ENCODE measurements at places on chromosomes 1 and 21.

DNA sequence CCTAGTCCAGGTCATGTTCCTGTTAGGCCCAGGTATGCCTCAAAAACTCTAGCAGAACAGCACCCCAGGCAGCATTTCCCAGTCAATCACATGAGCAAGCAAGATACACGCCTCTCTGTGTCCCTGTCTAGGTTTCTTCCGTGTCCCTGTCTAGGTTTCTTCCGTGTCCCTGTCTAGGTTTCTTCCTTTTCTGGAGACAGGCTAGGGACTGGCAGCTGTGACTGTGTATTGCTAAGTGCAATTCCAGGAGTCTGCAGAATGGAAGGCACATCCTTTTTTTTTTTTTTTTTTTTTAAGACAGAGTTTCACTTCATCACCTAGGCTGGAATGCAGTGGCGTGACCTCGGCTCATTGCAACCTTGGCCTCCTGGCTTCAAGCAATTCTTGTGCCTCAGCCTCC is 77.6 kb downstream of the SETD4 start:
- DNase-seq = no peak

GRCh38 chr21:41247561-41248545 is 68.7 kb upstream of the FAM3B start:
- DNase-seq = no peak

GRCh38 chr1:110627764-110628163 is 21.6 kb upstream of the KCNA2 start:
- no peak for DNase-seq

DNA sequence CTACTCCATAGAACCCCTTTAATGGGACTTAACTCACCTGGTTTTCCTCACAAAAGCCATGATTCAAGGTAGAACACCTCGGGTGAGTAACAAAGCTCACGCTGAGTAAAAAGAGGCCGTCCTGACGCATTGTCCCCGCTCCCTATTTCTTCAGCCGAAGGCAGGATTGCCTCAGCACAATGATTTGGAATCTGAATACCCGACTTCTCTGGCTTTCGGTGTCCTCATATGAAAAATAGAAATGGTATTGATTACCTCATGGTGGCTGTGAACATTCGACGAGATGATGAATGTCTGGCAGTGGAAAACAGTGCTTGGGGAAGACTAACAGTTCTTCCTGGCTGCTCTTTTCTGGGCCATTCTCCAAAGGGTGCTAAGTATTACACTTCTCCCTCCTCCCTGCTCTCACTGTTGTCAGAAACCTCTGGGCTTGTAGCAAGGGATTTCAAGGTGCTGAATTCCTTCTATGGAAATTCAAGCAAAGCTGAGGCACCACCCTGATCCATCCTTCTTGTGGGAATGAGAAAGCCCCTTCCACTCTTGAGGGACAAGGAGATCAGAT is 148.3 kb downstream of the C1orf94 start:
- no peak for DNase-seq

- DNase-seq = no peak
These were observed 45.0 kb downstream of the NPHP4 start for GRCh38 chr1:5947071-5947821.

GRCh38 chr1:35876988-35877387 is 6.0 kb upstream of the AGO1 start:
- no peak for DNase-seq

DNA sequence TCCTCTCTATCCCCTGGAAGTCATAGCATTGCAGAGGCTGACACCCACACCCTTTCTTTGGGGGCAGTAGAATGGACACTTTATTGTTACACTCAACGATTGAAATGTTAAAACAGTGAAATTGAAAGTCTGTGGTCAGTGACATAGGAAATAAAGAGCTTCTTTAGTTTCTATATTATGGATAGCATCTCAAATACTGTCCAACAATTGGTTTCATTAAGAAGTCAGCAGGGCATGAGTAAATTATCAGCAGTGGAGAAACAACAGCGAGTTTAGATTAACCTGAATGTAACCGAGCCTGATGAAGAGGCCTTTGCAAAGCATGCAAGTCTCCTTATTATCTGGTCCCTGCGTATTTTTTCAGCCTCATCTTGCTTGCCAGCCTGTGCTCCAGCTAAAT is 350.7 kb downstream of the NTNG1 start:
- DNase-seq = no peak

GRCh38 chr1:21829294-21829693 is 17.2 kb downstream of the LDLRAD2 start:
- DNase-seq = no peak

DNA sequence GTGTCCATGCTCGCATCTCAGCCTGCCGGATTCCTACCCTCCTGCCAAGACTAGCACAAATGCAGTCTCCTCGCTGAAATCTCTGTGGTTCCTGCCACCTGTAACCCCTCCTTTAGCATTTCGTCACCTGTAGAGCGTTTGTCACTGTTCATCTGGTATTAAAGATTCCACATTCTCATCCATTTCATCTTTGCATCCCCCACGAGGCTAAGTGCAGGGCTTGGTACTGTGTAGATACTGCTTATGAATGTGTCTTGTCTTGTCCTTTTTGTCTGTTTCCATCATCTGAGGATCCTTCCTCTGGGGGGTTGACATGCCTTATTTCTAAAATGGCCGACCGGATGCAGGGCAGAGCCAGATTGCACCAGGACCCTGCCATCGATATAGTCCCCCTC is 53.7 kb upstream of the DNAJC6 start:
- DNase-seq = no peak

DNA sequence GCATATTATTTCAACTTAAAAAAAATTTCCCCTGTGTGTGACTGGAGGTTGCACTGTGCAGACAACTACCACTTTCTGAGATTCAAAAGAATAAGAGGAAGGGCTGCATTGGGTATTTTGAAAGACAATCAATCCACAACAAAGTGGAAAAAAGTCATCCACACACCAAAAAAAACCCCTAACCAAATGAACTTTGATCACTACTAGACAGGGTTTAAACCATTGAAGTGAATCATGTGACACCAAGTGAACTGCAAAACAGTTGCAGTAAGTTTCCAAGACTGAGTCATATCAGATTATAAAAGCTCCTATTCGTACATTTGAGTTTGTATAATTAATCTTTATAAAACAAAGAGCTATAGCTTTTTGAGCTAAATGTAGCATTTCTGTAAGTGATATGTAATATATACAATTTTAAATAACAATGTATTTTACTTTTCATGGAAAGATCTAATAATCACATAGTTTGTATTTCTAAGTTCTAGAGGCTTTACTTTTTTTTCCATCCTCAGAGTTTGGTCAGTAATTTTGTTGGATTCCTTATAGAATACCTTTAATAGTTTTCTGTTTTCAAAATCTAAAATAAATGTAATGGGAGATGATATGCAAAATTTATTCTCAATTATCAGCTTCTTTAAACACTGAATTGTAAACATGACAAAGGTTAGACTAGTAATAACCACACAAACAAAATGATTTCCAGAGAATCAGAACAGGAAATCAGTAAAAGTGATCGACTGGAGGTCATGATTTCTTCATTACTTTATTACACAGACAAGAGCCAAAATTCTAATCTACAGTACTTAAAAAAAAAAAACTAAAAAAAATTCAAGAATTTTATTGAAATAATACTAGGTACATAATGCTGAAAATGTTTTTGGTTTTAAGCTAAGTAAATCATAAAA is 50.5 kb upstream of the GFI1 start:
- no peak for DNase-seq

DNA sequence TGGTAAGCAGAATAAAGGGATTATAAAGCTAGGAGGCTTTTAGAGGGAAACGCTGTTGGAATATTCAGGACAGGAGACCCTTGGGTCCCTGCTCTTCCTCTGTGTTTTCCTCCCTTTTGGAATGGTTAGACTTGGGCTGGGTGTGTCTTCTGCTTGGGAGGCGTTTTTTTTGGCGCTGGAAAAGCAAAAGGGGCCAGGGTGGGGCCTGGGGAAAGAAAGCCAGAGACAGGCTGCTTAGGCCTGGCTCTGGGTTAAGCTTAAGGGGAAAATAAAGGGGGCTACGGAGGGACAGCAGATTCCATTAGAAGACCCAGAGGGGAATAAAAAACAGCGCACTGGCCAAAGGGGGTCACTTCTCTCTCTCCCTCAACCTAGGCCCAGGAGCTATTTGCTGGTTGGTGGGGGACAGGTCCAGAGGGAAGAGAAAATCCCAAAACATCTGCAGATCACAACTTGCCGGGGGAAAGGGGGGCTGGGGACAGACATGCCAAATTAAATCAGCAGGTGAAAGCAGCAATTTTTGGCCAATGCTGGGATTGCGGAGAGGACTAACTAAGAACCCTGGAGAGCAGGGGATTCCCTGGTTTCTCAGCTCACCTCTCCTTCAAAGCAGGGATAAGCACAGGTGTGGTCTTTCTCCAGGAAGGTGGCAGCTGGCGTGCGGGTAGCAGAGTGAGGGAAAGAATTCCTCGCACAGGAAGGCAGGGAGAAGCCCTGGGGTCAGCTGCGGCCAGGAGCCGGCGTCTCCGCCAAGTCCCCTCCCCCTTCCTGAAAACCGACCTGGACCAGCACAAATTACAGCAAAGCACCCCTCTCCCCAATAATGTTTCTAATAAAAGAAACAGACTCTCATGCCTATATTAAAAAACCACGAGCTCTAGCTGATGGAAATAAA is 82.2 kb upstream of the AK4 start:
- no peak for DNase-seq

DNA sequence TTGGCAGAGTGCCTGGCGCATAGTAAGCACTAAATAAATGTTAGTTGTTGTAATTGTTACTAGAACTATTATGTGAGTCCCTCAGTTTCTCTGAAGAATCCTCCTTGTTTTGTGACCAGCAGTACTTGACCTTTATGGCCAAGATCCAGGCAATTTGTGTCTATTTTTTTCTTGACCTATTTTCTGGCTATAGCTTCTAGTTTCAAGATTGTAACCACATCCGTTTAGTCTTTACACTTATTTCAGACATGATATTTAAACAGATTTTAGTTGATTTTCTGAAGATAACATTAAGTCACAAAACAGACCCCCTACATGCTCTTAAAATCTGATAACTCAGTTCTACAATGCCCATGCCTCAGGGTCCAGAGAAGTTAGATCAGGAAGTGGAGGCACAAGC is 50.3 kb downstream of the CDC7 start:
- no peak for DNase-seq

- no peak for DNase-seq
These were observed 9.6 kb upstream of the LRP8 start for GRCh38 chr1:53337499-53337898.

GRCh38 chr1:174242856-174243255 is 83.5 kb downstream of the RABGAP1L start:
- no peak for DNase-seq

Data from activated naive CD4-positive, alpha-beta T cell treated with Interleukin-2 at 50 U/mL for 16 hours (primary cell).